ENCODE measurements at places on chromosomes 5 and 9.

GRCh38 chr5:95655575-95655974 is 9.0 kb downstream of the RFESD start:
- DNase-seq = no peak

DNA sequence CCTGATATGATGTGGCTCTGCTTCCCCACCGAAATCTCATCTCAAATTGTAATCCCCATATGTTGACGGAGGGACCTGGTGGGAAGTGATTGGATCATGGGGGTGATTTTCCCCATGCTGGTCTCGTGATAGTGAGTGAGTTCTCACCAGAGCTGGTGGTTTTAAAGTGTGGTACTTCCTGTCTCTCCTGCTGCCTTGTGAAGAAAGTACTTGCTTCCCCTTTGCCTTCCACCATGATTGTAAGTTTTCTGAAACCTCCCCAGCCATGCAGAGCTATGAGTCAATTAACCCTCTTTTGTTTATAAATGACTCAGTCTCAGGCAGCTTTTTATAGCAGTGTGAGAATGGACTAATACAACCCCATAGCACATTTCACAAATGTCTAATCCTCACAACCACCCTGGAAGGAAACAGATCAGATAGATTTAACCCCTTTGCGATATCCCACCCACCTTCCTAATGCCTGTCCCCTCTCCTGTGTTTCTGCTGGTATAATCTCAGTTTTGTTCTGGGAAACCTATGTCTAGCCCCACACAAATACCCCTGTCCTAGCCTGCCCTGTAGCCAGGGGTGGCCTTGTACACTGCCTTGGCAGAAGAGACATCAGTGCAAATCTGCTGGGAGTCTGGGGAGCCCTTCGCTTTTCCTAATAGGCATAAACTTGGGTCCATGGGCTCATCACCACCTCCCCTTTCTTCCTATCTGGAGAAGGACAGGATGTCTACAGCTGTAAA is 157.0 kb upstream of the RAI14 start:
- no peak for DNase-seq

GRCh38 chr9:133953976-133954709 is 38.0 kb downstream of the VAV2 start:
- no peak for DNase-seq

DNA sequence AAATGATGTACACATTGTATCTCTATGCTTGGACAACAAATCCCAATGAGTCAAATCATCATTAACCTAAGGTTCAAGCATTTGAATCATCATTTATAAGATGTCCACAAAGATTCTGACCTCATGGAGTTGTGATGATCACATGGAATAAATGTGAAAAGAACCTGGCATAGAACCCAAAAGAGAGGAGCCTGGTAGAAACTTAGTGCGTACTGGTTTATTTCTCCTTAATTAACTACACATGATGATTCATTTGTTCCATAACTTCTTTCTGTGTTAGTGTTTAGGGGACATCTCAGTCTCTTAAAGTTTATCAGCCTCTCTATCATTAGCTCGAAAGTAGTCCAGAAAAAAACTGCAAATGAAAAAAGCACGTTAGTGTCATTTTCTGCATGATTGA is 411.6 kb downstream of the BRINP1 start:
- DNase-seq = no peak

DNA sequence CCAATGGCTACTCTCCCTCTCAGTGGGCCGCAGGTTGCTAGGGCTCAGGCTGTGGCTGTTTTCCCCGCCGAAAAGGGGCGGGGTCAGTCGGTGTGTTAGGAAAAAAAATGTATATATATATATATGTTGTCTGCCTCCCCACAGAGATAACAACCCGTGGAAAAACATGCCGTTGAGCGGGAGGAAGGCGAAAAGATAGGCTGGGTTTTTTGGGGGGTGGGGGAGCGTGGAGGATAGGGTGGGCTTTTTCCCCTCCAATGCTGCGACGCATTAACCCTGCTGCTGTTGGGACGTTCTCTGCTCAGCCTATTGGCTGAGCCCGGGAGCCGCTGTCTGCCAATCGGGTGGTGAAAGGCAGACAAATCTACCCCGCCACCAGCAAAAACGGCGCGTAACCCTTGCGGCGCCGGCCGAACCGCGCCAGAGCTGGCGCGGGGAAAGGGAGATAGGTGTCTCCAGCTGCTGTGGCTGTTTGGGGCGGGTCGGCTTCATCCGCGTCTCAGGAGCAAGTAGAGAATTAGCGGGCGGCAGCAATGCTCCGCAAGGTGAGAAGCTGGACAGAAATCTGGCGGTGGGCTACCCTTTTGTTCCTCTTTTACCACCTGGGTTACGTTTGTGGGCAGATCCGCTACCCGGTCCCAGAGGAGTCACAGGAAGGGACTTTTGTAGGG is at the start of gene PCDHGC4:
PCDHGC4 (plus strand) TSS at position 390 of the 671 bp plus-strand sequence; CDS start at position 534, 144 bp downstream.
- peak; percentile 15 for DNase-seq

DNA sequence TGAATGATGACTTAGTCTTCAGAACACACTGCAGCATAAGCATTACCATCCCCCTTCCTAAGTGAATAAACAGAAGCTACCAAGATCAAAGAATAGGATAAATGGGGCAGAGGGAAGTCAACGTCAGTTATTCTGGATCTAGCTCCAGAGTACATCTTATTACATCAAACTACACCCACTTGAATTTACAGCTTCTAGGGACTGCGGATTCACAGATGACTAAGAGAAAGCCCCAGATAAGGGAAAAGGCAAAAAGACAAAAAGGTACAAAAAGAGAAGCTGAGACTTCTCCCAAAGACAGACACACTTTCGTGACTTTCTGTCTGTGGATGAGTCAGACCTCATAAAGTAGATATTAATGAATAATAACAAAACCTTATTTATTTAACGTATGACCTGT is 457.9 kb upstream of the BRINP1 start:
- no peak for DNase-seq

GRCh38 chr5:176785184-176786145 is 24.9 kb upstream of the UNC5A start:
- DNase-seq = no peak

GRCh38 chr9:95090871-95091577 is 226.5 kb downstream of the FANCC start:
- no peak for DNase-seq

GRCh38 chr5:112143690-112144089 is 275.4 kb downstream of the EPB41L4A start:
- no peak for DNase-seq

GRCh38 chr9:103082494-103082893 is 87.4 kb downstream of the CYLC2 start:
- DNase-seq = no peak

DNA sequence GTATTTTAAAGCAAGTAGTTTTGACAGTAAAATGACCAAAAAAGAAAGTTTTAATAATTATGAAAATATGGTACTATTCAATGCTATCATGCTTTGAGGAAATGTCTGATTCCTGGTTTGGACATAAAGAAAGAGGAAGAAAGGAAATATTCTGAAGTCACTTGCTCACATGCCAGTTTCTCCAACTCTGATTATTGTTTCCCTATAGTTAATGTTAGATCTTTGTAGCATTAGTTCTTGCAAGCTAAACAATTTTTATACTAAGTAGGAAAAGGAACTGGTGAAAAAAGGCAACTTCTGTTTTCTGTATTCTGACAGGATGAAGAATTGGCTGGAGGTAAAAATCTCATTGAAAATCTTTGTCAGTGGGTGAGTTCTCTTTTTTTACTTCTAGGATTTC is 119.5 kb downstream of the YTHDC2 start:
- DNase-seq = no peak

DNA sequence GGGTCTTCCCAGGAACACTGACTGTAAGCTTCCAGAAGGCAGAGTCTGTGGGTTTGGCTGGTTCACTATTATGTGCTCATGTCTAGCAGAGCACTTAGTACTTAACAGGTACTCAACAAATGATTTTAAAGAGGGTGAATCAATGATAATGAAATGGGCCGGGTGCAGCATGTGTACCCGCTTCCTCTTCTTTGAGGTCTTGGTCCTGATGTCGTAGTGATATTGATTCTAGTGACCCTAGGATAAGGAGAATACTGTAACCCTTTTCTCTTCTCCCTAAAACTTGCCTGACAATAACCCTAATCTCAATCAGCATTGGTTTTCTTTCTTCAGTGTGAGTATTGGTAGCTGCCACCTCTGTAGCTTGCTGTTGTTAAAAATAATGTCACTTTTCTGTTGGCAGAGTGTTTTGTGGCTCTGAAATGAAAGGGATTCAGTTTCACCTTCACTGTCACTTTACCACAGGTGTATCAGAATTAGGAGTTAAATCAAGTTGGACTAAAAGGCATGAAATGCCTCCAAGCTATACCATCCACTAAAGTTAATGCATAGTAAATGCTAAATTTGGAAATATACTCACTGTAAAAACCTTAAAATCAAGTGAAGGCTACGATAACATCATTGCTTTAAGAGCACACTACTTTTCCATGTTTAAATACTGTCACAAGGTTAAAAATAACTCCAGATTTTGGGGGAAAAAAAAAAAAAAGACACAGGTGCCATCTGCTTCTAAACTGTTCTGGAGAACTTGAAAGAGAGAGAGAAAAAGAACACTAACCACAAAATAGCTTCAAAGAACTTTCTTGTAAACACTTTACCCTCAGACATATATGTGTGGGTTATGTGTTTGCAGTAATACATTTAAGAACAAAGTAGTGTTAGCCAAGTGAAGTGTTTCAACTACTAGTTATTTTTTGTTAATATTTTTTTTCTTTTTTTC is 6.0 kb downstream of the CAMK4 start:
- DNase-seq = no peak

- DNase-seq = no peak
Measured at GRCh38 chr9:110133059-110133458, 74.9 kb downstream of the C9orf152 start.

DNA sequence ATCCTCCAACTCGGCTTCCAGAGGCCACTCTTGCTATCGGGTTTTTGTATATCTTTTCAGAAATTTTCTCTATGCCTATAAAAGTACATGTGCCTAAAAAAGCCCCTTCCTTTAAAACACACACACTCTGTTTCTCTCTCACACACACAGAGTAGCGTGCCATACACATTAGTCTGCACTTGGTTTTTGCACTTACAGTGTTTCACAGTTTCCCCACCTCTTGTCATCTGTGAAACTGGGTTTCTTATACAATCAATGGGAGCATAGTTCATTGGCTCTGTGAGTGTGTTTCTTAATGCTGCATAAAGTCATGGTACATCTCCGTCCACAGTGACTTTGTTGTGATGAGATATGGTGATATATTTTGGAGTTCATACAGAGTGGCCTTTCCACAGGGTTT is 664 bp upstream of the IGFBPL1 start:
- no peak for DNase-seq
